ENCODE measurements at places on chromosomes 6 and 20.

GRCh38 chr20:47691625-47692024, 93.7 kb downstream of the SULF2 start:
- no peak for DNase-seq

DNA sequence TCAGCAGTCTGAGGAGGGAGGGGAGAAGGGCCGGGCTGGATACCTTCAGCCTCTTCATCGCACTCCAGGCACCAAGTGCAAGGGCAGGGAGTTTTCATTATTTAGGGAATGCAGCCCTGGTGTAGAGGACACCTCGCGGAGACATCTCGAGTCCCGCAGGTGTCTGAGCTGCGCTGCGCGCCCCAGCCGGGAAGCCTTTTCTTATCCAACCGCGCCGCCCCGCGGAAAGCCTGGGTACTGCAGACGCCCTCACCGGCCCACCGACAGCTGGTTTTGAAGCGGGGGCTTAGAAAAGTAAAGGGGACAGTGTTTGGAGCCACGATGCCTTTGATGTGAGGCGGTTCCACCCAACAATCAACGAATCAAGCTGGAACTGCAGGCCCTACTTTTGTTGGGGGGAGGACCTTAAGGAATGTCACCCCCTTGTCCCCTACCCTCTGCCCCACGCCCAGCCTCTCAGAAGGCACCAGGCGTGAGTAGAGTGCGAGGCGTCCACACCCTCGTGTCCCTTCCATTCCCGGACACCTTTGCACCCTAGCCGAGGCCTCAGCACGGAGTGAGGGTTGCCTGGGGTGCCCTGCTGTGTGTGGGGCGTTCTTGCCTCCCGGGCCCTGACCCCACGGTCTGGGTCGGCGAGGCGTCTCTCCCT, 8.6 kb downstream of the NKX2-2 start:
- peak; percentile 51 for DNase-seq

GRCh38 chr6:135438907-135439535, 58.5 kb downstream of the AHI1 start:
- DNase-seq = no peak

GRCh38 chr6:169229615-169230321, 23.9 kb downstream of the THBS2 start:
- peak; percentile 37 for DNase-seq

- DNase-seq = no peak
Measured at GRCh38 chr6:41161380-41161779, 1.5 kb downstream of the TREM2 start.

DNA sequence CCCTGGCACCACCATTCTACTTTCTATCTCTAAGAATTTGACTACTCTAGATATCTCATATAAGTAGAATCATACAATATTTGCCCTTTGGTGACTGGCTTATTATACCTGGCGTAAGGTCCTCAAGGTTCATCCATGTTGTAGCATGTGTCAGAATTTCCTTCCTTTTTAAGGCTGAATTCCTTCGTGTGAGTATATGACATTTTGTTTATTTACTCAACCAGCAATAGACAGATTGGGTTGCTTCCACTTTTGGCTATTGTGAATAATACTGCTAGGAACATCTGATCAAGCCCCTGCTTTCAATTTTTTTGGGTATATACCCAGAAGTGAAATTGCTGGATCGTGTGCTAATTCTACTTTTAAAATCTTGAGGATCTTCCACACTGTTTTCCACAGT, 232.8 kb upstream of the MCHR2 start:
- no peak for DNase-seq

DNA sequence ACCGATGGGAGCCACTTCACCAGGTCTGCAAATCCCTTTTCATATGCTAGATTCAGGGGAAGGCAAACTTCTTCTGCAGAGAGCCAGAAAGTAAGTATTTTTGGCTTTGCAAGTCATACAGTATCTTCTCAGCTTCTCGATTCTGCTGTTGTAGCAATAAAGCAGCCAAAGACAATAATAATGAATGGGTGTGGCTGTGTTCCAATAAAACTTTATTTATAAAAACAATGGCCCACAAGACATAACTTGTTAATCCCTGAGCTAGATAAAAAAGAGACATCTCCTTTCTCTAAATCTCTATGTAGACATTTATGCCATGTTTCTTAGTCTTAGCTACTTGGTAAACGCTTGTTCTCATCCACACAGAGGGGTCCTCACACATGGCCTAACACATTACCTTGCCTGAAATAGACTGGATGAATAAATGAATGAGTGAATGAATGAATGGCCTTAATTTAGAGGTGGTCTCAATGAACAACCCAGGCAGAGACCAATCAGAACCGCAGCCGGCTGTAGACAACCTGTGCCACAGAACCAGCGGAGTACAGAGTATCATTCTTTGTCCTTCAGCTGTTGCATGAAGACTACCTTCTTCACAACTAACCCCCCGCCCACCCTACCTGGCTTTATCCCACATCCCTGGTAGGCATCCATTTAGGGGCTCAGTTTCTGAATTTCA, 13.5 kb upstream of the PREX1 start:
- no peak for DNase-seq

- no peak for DNase-seq
Measured at GRCh38 chr6:56899753-56900152, 55.2 kb upstream of the BEND6 start.

- DNase-seq = no peak
Measured at GRCh38 chr20:33575282-33575681, 85.4 kb downstream of the CBFA2T2 start.

DNA sequence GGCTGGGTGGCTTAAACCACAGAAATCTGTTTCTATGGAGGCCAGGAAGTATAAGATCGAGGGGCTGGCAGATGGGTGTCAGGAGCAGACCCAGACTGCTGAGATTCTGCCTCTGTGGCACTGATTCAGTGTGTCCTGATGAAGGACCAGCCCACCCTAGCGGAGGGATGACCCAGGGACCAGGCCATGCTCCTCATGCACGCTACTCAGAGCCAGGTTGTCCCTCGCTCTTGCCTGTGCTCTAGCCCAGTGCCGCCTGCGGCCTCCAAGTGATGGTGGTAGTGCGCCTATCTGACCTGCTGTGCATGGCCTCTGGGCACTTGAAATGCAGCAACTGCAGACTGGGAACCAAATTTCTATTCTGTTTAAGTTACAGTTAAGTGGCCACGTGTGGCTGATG, 13.1 kb upstream of the APMAP start:
- no peak for DNase-seq

- DNase-seq = no peak
Measured at GRCh38 chr6:89566930-89567629, 71.5 kb downstream of the LYRM2 start.

DNA sequence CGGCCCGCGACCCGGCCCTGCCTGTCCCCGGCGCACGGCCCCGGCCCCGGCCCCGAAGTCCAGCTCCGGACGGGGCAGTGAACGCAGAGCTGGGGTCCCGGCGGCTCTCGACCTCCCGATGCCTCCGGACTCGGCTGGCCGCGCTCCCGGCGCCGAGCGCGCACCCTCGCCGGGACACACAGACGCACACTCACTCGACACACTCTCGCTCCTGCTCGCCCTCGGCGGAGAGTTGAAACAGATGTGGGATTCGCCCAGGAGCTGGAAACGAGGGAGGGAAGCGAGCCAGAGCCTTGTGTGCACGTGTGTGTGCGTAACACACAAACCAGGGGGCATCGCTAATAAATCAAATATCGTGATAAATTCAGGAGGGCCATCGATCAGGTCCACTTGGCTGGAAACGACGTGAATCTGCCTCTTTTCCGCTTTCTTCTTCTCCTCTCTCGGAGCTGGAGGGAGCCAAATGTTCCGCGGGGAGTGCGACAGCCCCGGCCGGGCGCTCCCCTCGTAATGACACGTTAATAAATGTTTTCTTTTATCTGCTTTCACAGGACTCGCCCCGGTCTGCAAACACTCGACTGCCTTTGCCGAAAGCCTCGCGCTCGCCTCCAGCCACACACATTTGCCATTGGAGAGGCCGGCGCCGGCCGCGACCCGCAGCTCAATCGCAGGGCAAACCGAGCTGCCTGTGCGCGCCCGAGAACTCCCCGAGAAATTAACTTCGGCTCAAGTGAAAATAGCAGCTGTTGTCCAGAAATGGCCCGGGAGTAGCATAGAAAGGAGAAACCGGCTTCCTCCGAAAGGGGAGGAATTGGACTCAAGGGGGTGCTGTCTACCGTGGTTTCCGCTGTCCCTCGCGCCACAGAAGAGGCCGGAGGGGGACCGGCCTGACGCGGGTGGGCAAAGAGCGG, 828 bp upstream of the SULF2 start:
- peak; percentile 63 for DNase-seq

- no peak for DNase-seq
Measured at GRCh38 chr20:33002087-33002808, 2.0 kb downstream of the SUN5 start.

- no peak for DNase-seq
Measured at GRCh38 chr20:21519136-21519584, 5.3 kb upstream of the NKX2-2 start.

Measured in substantia nigra (tissue), 51 donors.